MG63 (cell line): ENCODE measurements at places on chromosomes 5 and 9.
A peak's percentile ranks its signal among the peaks of the same experiment; 100 is the strongest.

GRCh38 chr9:127874301-127875221 is 2.9 kb downstream of the AK1 start:
- no peak for DNase-seq

DNA sequence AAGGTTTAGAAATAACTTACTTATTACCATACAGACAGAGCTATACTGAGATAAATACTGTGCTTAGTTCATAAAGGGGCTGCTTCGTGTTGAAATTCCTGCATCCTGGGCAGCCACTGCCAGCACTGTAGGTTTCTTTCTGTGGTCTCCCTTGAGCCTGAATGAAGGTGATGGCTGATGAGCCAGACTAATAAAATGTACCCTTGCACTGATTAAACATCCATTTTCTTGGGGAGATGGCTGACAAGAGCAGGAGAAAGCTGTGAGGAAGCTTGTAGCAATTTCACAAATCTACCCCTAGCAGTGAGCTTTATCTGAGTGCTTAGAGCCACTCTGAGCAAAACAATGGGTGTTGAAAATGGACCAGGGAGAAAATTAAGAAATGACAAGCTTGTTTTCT is 23.3 kb upstream of the ZSWIM6 start:
- no peak for DNase-seq

- DNase-seq, result no peak
Observed at GRCh38 chr5:65835191-65835590, 91.2 kb upstream of the ERBIN start.

DNA sequence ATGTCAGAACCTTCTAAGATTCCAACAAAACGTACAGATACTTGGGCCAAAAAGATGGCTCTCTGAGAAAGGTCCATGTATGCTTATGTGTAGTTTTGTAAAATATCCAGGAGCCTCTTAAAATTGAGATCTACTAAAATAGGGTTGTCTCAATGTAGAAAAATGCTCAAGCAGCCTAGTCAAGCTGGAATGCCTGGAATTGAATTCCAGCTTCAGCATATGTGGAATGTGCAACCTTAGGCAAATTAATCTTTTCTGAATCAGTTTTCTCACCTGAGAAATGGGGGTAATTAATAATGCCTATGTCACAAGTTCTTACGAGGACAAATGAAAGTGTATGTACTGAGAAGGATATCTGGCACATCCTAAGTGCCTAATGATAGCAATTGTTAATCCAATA is 662.4 kb downstream of the DTWD2 start:
- no peak for DNase-seq

DNA sequence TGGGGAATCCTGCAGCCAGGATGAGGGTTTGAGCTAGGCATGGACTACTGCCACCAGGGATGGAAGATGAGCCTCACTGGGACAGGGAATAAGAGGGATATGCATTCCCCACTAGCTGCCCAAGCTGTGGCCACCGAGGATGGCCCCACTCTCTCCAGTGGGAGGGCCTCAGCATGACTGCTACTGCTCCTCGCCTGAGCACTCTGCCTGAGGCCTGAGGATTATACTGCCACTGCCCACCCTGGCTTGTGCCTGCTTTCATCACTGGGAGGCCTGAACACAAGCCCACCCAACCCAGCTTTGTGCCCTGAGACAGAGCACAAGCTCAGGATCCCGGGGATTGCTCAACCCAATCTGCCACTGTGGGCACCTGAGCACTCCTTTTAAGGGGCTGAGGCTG is 425.6 kb downstream of the RASEF start:
- DNase-seq, result no peak

- DNase-seq, result no peak
Observed at GRCh38 chr9:21974722-21975409, 19.3 kb downstream of the CDKN2A start.

GRCh38 chr9:97592126-97592525 is 41.0 kb downstream of the TSTD2 start:
- DNase-seq, result no peak

DNA sequence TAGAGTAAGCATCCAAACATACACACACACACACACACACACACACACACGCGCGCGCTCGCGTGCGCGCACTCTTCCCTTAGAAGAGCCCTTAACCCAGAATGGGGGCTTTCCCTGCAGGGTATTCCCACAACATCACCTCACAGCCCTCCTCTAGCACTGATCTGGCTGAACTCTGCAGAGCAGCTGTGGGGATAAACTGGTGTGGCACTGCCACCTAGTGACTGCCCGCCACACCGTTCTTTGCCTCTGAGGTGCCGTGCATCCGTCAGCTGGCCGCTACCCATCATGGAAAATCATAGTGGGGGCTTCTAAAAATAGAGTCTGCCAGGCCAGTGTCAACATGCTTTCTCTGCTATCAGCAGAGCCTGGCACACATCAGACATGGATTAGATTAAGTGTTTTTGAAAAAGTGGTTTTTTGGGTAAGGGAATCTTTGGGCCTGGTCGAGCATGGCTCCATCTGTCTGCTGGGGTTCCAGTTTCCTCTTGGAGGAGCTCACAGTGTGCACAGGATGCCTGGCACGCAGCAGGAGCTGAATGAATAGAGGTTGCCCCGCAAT is 88.1 kb downstream of the KCNN2 start:
- peak; percentile 55 for DNase-seq
